ENCODE measurements at places on chromosomes 11 and 22.

DNA sequence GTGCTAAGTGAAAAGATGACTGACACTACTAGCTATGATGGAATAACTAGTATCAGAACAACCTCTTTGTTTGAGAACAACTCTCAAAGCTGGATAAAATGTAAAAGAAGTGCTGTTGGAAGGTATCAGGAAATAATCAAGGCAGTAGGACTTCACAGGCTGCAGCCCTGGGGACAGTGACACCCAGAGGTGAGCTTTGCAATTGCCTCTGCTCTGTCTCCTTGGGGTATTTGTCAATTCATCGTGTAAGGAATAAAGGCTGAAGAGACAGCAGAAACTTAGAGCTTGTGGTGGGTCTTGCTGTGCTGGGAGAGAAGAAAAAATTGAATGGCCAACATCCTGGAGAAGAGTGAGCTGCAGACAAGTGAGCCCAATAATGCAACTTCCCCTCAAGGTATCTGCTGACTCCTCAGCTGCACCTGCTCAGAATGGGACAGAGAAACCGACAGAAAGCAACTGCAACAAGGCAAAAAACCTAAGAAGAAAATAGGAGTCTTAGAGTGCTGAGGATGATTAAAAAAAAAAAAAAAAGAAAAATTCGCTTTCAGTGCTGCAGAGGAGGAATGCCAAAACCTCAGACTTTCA, 141.1 kb downstream of the RCN1 start:
- no peaks in the 10 kb centered on the region for H3K27me3 ChIP-seq
- H3K27ac ChIP-seq = no peak overlapping the region
- no peak overlapping the region for H3K4me3 ChIP-seq
- DNase-seq = no peak
- H3K36me3 ChIP-seq = no peaks in the 10 kb centered on the region

- no peaks in the 10 kb centered on the region for H3K27me3 ChIP-seq
- peaks cover 64% of the 10 kb centered on the region for H3K4me1 ChIP-seq
- no peak overlapping the region for H3K4me3 ChIP-seq
Observed at GRCh38 chr22:37898441-37899181, 7.5 kb upstream of the MICALL1 start.

DNA sequence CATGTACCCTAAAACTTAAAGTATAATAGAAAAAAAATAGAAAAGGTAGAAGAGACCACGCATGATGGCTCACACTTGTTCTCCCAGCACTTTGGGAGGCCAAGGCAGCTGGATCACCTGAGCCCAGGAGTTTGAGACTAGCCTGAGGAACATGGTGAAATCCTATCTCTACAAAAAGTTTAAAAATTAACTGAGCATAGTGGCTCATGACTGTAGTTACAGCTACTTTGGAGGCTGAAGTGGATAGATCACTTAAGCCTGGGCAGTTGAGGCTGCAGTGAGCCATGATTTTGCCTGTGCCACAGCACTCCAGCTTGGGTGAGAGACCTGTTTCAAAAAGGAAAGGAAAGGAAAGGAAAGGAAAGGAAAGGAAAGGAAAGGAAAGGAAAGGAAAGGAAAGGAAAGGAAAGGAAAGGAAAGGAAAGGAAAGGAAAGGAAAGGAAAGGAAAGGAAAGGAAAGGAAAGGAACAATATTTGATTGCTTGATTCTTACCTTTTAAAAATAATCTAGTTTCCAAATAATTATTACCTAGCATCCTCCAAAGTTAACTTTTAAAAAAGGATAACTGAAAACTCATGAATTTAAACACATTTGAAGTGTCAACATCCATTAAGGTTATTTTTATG, 99.9 kb upstream of the PAX6 start:
- no peak overlapping the region for H3K4me3 ChIP-seq
- no peaks in the 10 kb centered on the region for H3K36me3 ChIP-seq
- H3K4me1 ChIP-seq = no peaks in the 10 kb centered on the region

DNA sequence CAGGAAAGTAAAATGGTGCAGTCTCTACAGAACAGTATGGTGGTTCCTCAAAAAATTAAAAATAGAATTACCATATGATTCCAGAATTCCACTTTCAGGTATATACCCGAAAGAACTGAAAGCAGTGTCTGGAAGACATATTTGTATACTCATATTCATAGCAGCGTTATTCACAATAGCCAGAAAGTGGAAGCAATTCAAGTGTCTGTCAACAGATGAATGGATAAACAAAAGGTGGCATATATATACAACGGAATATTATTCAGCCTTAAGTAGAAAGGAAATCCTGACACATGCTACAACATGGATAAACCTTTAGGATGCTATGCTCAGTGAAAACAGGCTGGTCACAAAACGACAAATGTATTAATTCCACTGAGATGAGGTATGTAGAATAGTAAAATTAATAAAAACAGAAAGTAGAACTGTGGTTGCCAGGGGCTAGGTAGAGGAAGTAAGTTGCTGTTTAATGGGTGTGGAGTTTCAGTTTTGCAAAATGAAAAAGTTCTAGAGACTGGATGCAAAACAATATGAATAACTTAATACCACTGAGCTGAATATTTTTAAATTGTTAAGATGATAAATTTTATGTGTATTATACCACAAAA, 14.5 kb downstream of the SAA1 start:
- H3K27me3 ChIP-seq = no peaks in the 10 kb centered on the region
- H3K4me3 ChIP-seq = no peak overlapping the region
- H3K36me3 ChIP-seq = peaks cover 33% of the 10 kb centered on the region
- no peak for DNase-seq
- no peak overlapping the region for H3K27ac ChIP-seq

DNA sequence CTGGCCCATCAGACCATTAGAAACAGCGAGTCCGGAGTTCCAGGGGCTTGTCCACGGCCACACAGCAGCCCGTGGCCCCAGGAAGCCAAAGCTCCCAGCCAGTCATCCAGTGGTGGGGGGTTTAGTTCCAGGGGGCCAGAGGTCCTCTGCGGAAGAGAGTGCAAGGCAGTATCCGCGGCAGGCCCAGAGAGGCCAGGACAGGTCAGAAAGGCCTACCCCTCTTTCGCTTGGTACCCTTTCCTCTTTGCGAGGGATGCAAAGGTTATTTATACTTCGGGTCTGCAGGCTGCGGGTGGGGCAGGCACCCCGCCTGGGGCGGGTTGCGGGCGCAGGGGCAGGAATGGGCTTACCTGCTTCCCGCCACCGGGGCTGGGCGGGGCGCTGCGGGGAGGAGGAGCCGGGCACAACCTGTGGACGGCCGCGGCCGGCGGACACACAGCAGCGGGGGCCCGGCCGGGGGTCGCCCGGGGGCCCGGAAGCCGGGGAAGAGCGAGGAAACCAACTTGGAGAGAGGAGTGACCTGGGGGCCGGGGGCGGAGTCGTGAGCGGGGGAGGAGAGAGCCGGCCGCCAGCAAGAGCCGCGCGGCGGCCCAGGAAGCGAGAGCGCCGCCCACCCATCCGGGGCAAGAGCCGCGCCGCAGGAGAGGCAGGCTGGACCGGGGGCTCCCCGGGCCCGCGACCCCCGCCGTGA, at the start of gene SH3BP1:
SH3BP1 (plus strand) TSS at position 600 of the 691 bp plus-strand sequence. CDS start 119 bp downstream, outside the sequence.
- no peak for DNase-seq
- no peaks in the 10 kb centered on the region for H3K27me3 ChIP-seq
- H3K4me1 ChIP-seq = peaks cover 78% of the 10 kb centered on the region
- H3K27ac ChIP-seq = peak within 1 kb of the TSS; percentile 80
- H3K4me3 ChIP-seq = peak within 1 kb of the TSS; percentile 59

- no peak overlapping the region for H3K27ac ChIP-seq
- H3K36me3 ChIP-seq = no peaks in the 10 kb centered on the region
- peaks cover 21% of the 10 kb centered on the region for H3K4me1 ChIP-seq
- no peak overlapping the region for H3K4me3 ChIP-seq
- H3K27me3 ChIP-seq = no peaks in the 10 kb centered on the region
- no peak for DNase-seq
Observed at GRCh38 chr22:28148816-28149465, 229.9 kb upstream of the PITPNB start.
